ENCODE measurements at places on chromosomes 1 and 21.
A peak's percentile ranks its signal among the peaks of the same experiment; 100 is the strongest.

GRCh38 chr1:108107658-108108057, 92.5 kb downstream of the SLC25A24 start:
- peak; percentile 15 for DNase-seq

GRCh38 chr1:37561133-37562132, 4.7 kb downstream of the DNALI1 start:
- no peak for DNase-seq

GRCh38 chr1:31828341-31828740, 12.5 kb upstream of the SPOCD1 start:
- DNase-seq = no peak

DNA sequence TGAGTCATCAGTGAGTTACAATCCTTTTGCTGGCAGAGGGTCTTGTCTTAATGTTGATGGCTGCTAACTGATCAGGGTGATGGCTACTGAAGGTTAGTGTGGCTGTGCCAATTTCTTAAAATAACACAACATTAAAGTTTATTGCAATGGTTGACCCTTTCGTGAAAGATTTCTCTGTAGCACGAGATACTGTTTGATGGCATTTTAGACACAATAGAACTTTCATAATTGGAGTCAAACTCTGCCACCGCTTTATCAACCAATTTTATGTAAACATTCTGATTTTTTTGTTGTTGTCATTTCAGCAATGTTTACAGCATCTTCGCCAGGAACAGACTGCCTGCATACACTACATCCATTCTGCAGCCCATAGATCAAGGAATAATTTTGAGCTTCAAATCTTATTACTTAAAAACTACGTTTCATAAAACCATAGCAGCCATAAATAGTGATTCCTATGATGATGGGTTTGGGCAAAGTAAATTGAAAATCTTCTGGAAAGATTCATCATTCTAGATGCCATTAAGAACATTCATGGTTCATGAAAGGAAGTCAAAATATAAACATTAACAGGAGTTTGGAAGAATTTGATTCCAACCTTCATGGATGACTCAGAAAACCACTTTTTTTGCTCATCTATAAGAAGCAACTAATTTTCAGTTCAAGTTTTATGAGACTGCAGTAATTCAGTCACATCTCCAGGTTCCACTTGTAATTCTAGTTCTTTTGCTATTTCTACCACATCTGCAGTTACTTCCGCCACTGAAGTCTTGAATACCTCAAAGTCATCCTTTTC, 85.9 kb downstream of the TYW3 start:
- DNase-seq = no peak

- DNase-seq = no peak
These were observed 19.1 kb downstream of the COL6A2 start for GRCh38 chr21:46116776-46117585.

DNA sequence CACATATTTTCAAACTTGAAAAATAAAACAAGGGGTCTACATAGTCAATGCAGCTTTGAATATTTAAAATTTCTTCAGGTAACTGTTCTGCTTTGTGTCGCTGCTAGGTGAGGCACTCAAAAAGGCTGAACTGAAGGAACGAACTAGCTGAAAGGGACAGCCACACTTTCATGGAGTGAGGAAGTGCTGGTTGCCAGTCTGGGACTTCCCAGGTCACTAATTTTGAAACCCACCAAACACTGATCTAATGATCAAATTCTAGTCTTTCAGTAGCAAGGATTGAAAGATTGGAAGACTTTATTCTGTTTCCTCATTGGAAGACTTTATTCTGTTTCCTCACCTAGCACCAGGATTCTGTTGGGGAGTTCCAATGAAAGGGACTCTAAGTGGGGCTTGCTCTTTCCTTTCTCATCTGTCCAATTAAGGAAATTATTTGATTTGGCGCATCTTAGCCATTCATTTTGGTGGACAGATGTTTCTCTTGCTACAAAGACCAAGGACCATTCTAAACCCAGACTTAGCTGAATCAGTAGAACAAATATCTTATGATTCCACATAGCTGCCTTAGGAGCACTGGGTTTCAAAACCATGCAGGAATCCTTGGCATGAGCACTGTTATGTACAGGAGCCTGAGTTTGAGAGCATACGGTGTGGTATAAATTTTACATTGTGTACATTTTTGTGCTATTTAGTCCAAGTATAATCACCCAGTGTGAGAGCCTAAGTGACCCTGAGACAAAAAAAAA, 10.9 kb upstream of the ARID1A start:
- DNase-seq = no peak

GRCh38 chr1:194705123-194705854, 1518.9 kb upstream of the B3GALT2 start:
- no peak for DNase-seq

GRCh38 chr1:1315435-1315954, 7.1 kb downstream of the PUSL1 start:
- DNase-seq = no peak

GRCh38 chr21:24727803-24728440, 879.4 kb downstream of the MRPL39 start:
- no peak for DNase-seq

DNA sequence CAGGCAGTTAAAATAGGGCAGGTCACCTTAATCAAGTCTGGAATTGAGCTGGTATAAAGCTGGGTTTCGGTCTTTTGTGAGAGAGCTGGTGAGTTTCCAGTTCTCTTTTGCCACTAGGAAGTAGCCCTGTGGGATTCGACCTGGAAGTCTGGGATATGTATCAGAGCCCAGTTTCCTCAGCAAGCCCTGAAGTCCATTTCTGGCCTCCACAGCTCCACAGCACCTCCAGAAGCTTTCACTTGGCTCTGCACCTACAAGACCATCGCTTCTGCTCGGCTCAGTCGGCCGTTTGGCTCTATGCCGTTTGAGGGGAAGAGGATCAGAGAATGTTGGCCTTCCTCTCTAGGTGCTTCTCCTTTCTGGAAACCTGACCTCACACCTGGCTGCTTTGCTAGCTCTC, 148.0 kb downstream of the GALNT2 start:
- DNase-seq = no peak

DNA sequence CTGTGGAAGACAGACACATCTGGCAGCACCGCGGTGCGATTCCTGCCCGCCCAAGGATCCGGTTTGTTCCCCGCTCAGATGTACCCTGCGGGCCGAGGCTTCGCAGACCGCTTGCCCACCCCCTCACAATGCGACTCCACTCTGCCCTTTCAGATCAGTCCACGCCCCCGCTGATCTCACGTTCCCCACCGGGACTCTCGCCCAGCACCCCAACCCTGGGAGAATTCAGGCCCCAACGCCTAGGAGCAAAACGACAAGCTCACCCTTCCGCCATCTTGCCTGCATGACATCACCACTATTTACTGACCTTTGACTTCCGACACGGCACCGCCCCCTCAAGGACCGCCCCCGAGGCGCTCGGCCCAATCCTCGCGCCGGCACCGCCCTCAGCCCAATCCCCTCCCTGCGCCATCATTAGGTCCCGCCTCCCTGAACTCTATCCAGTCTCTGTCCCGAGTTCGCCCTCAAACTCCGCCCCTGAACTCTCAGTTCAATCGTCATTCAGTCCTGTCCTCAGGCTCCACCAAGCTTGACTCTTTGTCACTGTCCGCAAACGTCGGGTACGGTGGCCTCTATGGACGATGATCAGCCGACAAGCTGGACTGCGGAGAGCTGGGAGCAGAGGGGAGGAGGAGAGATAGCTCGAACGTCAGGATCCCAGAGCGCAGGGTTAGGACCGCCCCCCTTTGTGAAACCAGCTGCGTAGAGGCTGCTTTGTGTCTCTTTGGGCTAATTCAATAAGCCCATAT, at the start of gene BSDC1:
Gene BSDC1, minus strand, starts transcription at position 301 of the 749 bp plus-strand sequence. Its CDS starts 27 bp downstream, at position 274.
- DNase-seq = peak; percentile 94

DNA sequence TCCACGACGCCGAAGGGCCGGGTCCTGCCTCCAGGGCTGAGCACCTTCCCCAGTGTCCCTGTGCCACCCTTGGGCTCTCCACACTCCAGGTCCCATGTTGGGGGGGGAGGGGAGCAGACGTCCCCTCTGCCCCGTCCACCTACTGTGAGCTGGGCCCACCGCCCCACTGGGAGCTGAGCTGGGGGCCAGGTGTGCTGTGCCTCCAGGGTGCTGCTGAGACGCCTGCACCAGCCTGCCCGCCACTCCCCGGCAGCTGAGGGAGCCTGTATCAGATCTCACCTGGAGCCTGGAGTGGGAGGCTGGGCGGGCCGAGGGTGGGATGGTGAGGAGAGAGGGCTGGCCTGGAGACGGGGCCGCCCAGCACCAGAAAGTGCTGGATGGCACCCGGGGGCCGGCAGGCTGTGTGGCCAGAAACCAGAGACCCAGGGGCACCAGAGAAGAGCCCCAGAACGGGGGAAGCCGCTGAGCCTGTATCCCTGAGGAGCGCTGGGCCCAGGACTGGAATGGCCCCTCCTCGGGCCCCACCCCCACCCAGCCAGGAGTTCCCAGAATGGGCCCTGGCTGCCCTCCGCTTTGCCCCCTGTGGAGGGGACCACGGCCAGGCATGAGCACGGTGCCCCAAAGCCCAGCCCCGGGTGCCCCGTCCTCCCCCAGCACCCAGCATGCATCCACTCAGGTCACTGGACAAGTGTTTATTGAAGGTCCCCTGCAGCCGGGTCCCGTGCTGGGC, 3.4 kb downstream of the TNFRSF18 start:
- DNase-seq = no peak

DNA sequence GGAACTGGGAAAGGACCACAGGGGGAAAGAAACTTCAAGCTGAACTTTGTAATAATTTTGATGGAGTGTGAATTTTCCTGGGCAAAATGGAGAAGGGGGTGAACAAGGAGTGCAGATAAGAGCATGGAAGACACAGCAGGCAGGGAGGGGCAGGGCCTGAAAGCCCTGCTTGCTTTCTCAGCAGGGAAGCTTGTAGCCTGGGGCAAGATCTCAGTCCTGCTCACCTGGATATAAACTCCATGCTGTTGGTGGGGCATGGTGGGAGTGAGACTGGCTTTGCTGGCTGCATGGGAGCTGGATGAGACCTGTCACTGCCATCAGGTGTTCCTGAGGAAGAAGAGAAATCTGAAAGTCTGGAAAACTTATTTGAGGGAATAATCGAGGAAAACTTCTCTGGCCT, 58.7 kb upstream of the RC3H1 start:
- DNase-seq = no peak
